ENCODE measurements at places on chromosomes 13 and 19. TPM values are rescaled to one million over a fixed set of nuclear protein-coding genes. Genes with fewer than 3 reads are reported as not detected.

DNA sequence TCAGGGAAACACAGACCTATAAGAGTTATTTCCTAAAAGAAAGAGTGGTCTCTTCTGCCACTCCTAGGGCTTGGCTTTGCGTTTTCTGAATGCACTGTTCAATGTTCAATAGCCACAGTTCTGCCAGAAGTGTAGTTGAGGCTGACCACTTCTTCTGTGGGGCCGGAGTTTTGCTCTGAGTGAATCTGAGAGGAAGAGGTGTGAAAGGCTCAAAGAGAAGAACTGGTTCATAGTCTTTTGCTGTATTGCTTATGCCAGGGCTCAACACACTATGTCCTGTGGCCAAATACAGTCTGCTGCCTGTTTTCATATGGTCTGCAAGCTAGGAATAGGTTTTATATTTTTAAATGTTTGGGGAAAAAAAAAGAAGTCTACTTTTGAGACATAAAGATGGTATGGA is 128.2 kb downstream of the STOML3 start:
- peaks cover 11% of the 10 kb centered on the region for H3K4me1 ChIP-seq
- H3K27me3 ChIP-seq = no peaks in the 10 kb centered on the region
- no peak overlapping the region for H3K27ac ChIP-seq

The ZNF418 gene
- 43.3 TPM for total RNA-seq

DNA sequence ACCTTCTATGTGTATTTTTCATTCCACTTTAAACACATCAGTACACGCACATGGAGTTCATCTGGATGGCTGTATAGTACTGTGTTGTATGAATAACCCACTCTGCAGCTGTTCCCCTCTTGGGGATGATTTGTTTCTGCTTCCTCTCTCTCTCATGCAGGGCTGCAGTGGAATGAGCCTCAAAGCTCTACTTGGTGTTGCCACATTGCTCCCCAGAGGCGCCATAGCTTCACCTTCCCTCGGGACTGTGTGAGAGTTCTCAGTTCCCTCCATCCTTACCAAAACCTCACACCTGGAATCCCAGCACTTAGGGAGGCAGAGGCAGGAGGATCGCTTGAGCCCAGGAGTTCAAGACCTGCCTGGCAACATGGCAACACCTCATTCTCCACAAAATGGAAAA is 28.4 kb upstream of the GPR183 start:
- H3K4me1 ChIP-seq = peaks cover 5% of the 10 kb centered on the region
- no peak for DNase-seq
- no peak overlapping the region for H3K27ac ChIP-seq
- no peak overlapping the region for H3K4me3 ChIP-seq

The VSTM1 gene
- total RNA-seq = not detected

DNA sequence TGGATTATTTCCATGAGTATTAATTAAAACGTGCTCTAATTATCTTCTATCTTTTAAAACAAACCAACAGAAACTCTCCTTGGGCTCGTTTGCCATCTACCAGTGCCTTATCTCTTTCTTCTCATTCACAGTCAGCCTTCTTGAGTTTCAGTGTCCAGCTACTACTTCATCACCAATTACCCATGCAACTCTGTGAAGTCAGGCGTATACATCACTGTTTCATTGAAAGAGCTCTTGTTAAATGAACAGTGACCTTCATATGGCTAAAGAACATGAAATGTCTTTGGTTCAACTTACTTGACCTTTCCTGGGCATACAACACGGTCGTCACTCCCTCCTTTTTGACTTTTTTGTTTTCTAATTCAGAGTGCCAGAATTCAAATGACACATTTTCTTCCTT is 5.2 kb upstream of the IFT88 start:
- no peak overlapping the region for H3K27ac ChIP-seq
- no peaks in the 10 kb centered on the region for H3K27me3 ChIP-seq
- peaks cover 4% of the 10 kb centered on the region for H3K4me1 ChIP-seq
- no peak overlapping the region for H3K4me3 ChIP-seq
- H3K36me3 ChIP-seq = no peaks in the 10 kb centered on the region

DNA sequence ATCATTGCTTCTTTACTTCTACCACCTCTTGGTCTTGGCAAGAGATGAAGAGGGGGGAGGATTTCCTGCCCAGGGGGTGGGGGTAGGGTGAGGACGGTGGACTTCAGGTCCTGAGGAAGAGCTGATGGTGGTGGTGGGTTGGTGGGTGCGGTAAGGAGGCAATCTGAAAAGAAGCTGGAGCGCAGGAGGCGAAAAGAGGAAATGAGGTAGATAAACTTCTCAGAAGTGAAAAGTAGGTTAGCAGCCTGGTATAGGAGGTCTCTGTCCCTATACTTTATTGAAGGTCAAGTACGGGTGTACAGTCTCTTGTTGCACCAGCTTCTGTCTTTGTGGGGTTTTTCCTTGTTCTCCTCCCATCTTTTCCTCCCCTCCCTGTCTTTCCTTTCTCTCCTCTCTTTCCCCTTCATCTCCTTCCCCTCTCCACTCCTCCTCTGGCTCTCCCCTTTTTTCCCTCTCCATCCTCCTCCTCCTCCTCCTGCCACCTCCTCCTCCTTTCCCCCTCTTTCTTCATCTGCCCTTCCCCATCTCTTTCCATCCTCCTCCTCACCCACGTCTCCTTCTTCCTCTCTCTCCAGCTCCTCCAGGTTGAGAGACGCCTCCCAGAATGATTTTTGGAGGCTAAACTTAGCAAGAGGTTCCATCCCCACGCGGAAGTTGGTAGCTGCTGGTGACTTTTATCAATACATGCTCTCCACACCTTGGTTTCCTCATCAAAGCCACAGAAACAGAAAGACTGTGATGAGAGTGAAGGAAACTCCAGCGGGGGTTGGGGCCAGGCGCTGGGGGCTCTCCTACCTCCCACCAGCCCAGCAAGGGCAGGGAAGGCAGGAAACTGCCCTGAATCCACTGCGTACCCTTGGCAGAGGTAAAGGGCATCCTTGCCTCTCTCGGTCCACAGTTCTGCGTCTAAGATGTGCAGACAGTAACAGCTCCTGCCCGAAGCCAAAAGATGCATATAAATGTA is 15.3 kb downstream of the TNFSF14 start:
- DNase-seq = no peak
- H3K27ac ChIP-seq = peak overlapping the region; percentile 17
- H3K36me3 ChIP-seq = no peaks in the 10 kb centered on the region

DNA sequence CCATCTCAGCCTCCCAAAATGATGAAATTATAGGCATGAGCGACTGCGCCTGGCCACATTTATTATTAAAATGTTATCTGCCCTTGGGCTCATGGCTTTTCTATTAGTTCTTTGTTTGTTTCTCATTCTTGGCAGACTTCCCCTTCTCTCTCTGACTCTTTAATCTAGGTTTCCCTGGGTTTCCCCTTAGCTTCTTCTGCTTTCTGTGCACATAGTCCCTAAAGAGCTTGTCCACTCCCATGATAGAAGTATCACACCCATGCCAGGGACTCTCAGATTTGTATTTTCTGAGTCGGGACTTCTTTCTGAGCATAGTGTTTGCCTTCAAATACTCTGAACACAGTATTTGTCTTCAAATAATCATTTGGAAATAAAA is 38.6 kb upstream of the ITM2B start:
- H3K27me3 ChIP-seq = no peaks in the 10 kb centered on the region
- no peak overlapping the region for H3K27ac ChIP-seq
- H3K4me1 ChIP-seq = peaks cover 15% of the 10 kb centered on the region
- H3K4me3 ChIP-seq = no peak overlapping the region
- H3K36me3 ChIP-seq = no peaks in the 10 kb centered on the region

The CELF5 gene
- not detected for total RNA-seq

The CEACAM3 gene
- total RNA-seq = not detected

GRCh38 chr13:100197591-100198365 is 108.9 kb downstream of the PCCA start:
- no peak for DNase-seq
- no peak overlapping the region for H3K4me3 ChIP-seq
- peaks cover 15% of the 10 kb centered on the region for H3K4me1 ChIP-seq
- no peaks in the 10 kb centered on the region for H3K27me3 ChIP-seq
- H3K27ac ChIP-seq = peak overlapping the region; percentile 77

The ICAM4 gene
- not detected for total RNA-seq

DNA sequence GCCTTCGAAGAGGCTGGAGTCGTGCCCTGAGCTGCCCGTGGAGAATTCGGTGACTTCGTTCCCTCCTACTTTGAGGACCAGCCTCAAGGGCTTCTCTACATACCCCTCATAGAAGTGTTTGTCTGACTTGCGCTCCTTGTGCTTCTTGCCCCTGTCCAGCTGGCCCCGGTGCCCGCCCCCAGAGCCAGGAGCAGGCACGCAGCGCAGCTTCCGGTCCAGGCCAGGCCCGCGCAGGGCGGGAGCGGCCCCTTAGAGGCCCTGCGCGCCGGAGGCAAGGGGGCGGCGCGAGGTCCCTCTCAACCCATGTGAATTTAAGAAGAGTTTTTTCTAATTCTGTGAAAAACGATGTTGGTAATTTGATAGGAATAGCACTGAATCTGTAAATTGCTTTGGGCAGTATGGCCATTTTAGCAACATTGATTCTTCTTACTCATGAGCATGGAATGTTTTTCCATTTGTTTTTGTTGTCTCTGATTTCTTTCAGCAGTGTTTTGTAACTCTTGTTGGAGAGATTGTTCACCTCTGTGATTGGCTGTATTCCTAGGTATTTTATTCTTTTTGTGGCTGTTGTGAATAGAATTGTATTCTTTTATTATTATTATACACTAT is 46.9 kb upstream of the SOX21 start:
- H3K36me3 ChIP-seq = no peaks in the 10 kb centered on the region
- H3K27ac ChIP-seq = no peak overlapping the region
- H3K4me3 ChIP-seq = no peak overlapping the region
- H3K4me1 ChIP-seq = no peaks in the 10 kb centered on the region
- no peak for DNase-seq

GRCh38 chr19:14409146-14410023 is 9.8 kb downstream of the DDX39A start:
- H3K4me3 ChIP-seq = no peak overlapping the region
- H3K36me3 ChIP-seq = peaks cover 78% of the 10 kb centered on the region
- DNase-seq = no peak
- no peaks in the 10 kb centered on the region for H3K27me3 ChIP-seq

GRCh38 chr19:33773704-33774624 is 22.7 kb upstream of the KCTD15 start:
- DNase-seq = no peak
- no peak overlapping the region for H3K4me3 ChIP-seq
- peaks cover 19% of the 10 kb centered on the region for H3K4me1 ChIP-seq
- no peak overlapping the region for H3K27ac ChIP-seq
- no peaks in the 10 kb centered on the region for H3K27me3 ChIP-seq
- H3K36me3 ChIP-seq = no peaks in the 10 kb centered on the region

The ZNF90 gene
- total RNA-seq = 5.1 TPM

DNA sequence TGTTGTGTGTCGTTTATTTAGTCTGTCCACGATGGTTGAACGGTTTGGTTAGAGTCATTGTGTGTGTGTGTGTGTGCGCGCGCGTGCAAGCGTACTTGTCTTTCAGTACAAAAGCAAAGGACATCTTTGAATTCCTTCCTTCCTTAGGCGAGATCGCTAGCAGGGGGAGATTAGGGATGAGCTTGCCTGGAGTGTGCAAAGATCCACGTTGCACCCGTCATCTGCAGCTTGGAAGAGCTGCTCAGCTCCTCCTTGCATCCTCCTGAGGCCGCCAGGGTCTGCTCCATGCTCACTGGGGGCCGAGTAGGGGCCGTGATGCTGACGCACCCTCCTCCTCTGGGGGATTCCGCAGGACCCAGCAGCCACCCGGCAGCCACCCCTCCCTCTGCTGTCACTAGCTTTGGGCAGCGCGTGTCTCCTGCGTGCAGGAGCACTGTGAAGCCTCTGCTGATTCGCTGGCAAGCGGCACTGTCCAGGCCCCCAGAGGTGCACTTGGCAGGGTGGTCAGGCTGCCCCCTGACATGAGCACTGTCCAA is 137.3 kb downstream of the KDM4B start:
- H3K4me3 ChIP-seq = no peak overlapping the region
- no peak overlapping the region for H3K27ac ChIP-seq
- no peaks in the 10 kb centered on the region for H3K27me3 ChIP-seq

The NLRP4 gene
- total RNA-seq = not detected

The PRDX2 gene
- 121 TPM for total RNA-seq

DNA sequence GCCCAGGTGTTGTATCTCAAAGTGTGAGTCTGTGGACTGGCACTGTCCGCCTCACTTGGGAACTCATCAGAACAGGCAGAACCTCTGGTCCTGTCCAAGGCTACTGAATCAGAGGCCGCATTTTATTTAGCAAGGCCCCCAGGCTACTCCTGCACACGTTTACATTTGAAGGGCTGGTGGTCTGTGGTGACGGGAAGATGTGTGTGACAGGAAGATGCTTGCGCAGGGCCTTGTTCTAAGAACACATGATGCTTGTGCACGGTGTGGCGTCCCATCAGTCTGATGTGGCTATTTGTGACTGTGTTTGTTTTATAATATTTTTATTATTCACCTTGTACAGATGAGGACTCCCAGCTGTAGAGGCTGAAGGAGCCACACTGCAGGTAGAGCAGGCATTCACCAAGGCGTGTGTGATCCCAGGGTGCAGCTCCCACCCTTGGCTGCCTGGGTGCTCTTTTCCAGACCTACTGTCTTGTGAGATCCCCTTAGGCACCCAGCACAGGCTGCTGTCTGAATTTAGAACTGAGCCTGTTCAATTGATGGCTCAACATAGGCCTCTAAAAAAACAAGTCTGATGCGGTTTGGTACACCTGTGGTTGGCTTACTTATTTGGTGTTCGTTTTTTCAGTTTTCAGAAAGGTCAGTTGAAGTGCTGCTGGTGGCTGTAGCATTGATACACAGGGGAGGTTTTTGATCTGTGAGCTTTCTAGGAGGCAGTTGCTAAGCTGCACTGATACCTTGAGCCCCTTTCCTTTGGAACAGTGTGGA is 3.1 kb downstream of the SLC25A15 start:
- no peak overlapping the region for H3K27ac ChIP-seq
- peaks cover 36% of the 10 kb centered on the region for H3K36me3 ChIP-seq
- H3K4me3 ChIP-seq = no peak overlapping the region
- DNase-seq = no peak
- H3K27me3 ChIP-seq = no peaks in the 10 kb centered on the region

DNA sequence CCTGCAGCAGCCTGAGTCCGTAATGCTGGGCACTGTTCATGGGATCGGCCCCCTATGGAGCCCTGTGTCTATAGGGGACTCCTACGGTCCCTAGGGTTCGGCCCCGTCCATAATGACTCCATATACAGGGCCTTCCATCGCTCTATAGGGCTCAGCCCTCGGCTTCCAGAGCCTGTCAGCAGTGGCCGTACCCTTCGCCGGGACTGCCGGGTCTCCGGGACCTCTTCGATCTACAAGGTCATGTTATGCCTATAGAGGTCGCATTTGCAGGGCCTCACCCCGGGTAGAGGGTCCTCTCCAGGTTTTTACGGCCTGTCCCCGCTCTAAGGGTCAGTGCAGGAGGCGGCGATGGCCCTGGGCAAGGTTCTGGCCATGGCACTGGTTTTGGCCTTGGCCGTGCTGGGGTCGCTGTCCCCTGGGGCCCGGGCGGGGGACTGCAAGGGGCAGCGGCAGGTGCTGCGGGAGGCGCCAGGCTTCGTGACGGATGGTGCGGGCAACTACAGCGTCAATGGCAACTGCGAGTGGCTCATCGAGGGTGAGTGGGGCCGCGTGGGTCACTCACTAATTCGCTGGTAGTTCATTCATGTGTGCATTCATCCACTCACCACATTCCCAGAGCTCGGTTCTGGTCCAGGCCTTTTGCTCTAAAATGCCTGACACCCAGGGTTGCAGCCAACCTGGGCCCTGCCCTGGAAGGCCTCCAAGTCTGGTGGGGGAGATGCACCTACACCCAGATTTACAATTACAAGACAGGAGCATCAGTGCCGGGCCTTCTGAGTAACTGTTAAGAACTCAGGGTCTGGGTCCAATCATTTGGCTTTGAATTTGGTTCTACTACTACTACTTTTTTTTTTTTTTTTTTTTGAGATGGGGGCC is 699 bp downstream of the MEGF8 start:
- H3K4me3 ChIP-seq = peak overlapping the region; percentile 97
- H3K4me1 ChIP-seq = peaks cover 35% of the 10 kb centered on the region
- peak; percentile 64 for DNase-seq
- H3K36me3 ChIP-seq = no peaks in the 10 kb centered on the region
- peak overlapping the region; percentile 70 for H3K27ac ChIP-seq
- peaks cover 35% of the 10 kb centered on the region for H3K27me3 ChIP-seq
